Tibial artery (tissue), 4 donors: ENCODE measurements at places on chromosomes 5 and 9.

DNA sequence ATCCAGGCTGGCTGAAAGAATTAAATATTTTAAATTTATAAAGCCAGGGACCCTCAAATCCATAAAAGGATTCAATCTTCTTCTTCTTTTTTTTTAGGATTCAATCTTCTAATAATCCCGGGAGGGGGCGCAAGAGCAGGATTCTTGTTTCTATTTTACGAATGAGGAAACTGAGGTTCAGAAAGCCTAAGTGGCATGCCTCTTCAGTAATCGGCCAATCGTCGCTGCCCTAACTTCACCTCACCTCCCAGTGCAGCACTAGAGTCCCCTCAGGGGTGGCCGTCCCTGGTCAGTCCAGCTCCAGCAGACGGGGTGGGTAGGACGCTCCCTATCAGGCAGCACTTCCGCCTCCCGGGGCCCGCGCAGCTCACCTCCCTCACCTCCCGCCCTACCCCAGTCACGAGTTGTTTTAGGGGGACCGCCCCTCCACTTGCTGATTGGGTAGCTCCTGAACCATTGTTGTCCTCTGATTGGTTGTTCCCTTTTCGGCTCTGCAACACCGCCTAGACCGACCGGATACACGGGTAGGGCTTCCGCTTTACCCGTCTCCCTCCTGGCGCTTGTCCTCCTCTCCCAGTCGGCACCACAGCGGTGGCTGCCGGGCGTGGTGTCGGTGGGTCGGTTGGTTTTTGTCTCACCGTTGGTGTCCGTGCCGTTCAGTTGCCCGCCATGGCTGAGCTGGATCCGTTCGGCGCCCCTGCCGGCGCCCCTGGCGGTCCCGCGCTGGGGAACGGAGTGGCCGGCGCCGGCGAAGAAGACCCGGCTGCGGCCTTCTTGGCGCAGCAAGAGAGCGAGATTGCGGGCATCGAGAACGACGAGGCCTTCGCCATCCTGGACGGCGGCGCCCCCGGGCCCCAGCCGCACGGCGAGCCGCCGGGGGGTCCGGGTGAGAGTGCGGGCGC, at the start of gene CLTA:
Gene CLTA (plus strand): TSS at position 534 of the 902 bp plus-strand sequence. CDS start 136 bp downstream, at position 670.
- H3K4me1 ChIP-seq = peaks cover 42% of the 10 kb centered on the region
- H3K4me3 ChIP-seq = peak within 1 kb of the TSS; percentile 92
- DNase-seq = peak; percentile 98
- H3K27ac ChIP-seq = peak within 1 kb of the TSS; percentile 92

GRCh38 chr5:167528651-167529050, 762.8 kb upstream of the WWC1 start:
- no peak overlapping the region for H3K4me3 ChIP-seq
- no peaks in the 10 kb centered on the region for H3K36me3 ChIP-seq
- H3K27me3 ChIP-seq = no peaks in the 10 kb centered on the region

- H3K4me3 ChIP-seq = no peak overlapping the region
- no peaks in the 10 kb centered on the region for H3K27me3 ChIP-seq
- H3K4me1 ChIP-seq = no peaks in the 10 kb centered on the region
- no peak overlapping the region for H3K27ac ChIP-seq
- DNase-seq = no peak
These were observed 25.7 kb downstream of the FAM174A start for GRCh38 chr5:100560860-100561259.

- no peak overlapping the region for H3K27ac ChIP-seq
- DNase-seq = no peak
- no peaks in the 10 kb centered on the region for H3K36me3 ChIP-seq
- H3K27me3 ChIP-seq = no peaks in the 10 kb centered on the region
These were observed 91.1 kb upstream of the DAB2 start for GRCh38 chr5:39515881-39516280.

GRCh38 chr5:150624334-150625163, 15.9 kb upstream of the SYNPO start:
- H3K36me3 ChIP-seq = no peaks in the 10 kb centered on the region
- peak overlapping the region; percentile 97 for H3K4me3 ChIP-seq
- peak; percentile 83 for DNase-seq
- H3K27ac ChIP-seq = peak overlapping the region; percentile 99
- no peaks in the 10 kb centered on the region for H3K27me3 ChIP-seq

GRCh38 chr5:90886381-90886780, 327.8 kb downstream of the ADGRV1 start:
- no peaks in the 10 kb centered on the region for H3K4me1 ChIP-seq
- H3K27me3 ChIP-seq = no peaks in the 10 kb centered on the region
- DNase-seq = no peak
- no peaks in the 10 kb centered on the region for H3K36me3 ChIP-seq
- H3K27ac ChIP-seq = no peak overlapping the region
- H3K4me3 ChIP-seq = no peak overlapping the region

- no peaks in the 10 kb centered on the region for H3K4me1 ChIP-seq
- no peak overlapping the region for H3K27ac ChIP-seq
- H3K4me3 ChIP-seq = no peak overlapping the region
- H3K27me3 ChIP-seq = no peaks in the 10 kb centered on the region
These were observed 287.9 kb upstream of the ZNF608 start for GRCh38 chr5:125034331-125034730.

DNA sequence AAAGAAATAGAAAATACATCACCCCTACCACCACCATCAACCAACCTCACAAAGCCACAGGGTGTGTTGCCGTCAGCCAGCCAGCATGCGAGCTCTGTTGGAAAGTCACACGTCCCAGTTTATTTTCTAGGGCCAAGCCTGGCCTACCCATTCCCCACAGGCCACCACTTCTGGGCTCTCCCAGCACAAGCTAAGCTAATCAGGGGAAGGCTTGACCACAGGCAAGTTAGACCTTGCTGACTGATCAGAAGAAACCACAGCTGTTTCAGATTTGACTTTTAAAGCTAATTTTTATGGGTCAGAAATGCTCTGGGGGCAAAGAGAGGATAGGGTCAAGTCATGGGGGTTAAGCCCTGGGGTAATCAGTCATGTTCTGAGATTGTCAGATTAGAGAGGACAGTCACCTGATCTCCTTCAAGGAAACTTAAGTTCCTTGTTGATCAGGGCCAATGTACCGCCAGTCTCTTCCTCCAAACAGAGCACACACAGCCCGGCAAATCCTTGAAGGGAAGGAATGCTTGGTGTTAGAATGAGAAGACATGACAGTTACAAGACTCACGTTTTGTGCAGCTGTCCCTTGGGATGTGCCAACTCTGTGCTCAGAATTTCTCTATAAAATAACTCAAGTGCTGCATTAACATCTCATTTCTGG, 7.6 kb downstream of the SHB start:
- no peaks in the 10 kb centered on the region for H3K27me3 ChIP-seq
- no peaks in the 10 kb centered on the region for H3K36me3 ChIP-seq
- H3K27ac ChIP-seq = peak overlapping the region; percentile 98
- no peak for DNase-seq

DNA sequence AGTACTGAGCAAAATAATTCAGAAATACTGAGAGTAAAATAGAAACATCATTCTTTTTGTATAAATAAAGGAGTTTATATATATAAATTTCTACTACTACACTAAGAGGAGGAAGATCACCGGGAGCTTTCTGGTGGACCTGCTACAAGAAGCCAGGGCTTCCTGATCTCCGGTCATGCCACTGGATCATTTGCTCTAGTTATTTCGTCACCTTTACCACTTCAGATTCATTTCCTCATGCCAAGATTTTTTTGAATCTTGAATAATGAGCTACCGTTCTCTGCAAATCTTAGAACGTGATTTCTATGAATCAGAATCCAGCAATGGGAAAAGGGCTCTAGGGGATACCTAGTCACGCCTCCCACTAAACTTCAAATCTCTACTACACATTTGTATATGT, 51.9 kb upstream of the TBC1D9B start:
- no peak overlapping the region for H3K27ac ChIP-seq
- no peaks in the 10 kb centered on the region for H3K4me1 ChIP-seq
- no peak overlapping the region for H3K4me3 ChIP-seq
- peaks cover 8% of the 10 kb centered on the region for H3K36me3 ChIP-seq

DNA sequence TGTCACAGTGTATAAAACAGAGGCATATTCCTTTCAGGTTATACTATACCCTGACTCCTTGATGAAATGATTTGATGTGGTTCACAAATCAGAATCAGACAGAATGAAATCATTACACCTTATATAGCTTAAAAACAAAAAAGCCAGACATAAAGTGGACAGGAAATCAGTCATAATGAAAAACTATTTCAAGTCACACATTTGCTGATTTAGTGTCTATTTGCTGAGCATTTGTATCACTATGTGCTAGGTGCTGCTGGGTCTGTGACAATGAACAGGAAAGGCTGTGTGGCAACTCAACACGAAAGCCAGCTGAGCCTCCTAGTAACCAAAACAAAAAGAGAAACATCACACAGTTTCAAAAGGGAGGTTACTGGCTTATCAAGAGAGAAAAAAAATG, 194.0 kb downstream of the EFNA5 start:
- no peak overlapping the region for H3K4me3 ChIP-seq
- H3K27ac ChIP-seq = no peak overlapping the region
- no peak for DNase-seq
- H3K4me1 ChIP-seq = no peaks in the 10 kb centered on the region
- no peaks in the 10 kb centered on the region for H3K36me3 ChIP-seq
- no peaks in the 10 kb centered on the region for H3K27me3 ChIP-seq

GRCh38 chr5:13859270-13860065, 85.0 kb downstream of the DNAH5 start:
- H3K27me3 ChIP-seq = no peaks in the 10 kb centered on the region
- no peak overlapping the region for H3K27ac ChIP-seq
- H3K4me1 ChIP-seq = no peaks in the 10 kb centered on the region
- H3K36me3 ChIP-seq = no peaks in the 10 kb centered on the region

DNA sequence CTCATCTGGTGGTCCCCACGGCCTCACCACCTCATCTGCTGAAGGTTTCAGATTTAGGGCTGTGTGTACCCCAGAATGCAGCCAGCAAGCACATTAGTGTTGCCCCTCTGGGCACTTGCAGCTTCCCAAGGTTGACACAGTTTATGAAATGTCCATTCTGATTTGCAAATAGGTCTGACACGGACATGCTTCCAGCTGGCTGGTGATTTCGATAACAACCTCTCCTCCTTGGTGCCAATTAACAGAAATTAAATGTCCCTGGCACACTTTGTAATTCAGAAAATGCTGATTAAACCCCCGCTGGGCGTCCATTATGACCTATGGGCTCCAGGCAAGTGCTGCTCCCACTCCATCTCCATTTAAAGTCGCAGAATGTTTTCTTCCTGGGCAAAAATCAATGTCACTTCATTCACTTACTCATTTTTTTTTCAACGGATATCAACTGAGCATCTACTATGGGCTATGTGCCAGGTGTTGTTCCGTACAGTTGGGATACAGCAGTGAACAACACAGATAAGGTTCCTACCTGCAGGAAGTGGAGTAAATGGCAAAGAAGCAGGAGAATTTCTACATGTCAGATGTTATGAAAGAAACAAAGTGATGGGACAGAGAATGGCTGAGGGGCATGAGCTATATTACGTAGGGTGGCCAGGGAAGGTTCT, 32.0 kb downstream of the PLAC8L1 start:
- H3K27ac ChIP-seq = no peak overlapping the region
- H3K36me3 ChIP-seq = no peaks in the 10 kb centered on the region
- DNase-seq = no peak
- no peak overlapping the region for H3K4me3 ChIP-seq

GRCh38 chr9:12775679-12776512, 1.1 kb downstream of the LURAP1L start:
- H3K27ac ChIP-seq = peak overlapping the region; percentile 97
- H3K4me3 ChIP-seq = peak overlapping the region; percentile 88
- no peaks in the 10 kb centered on the region for H3K36me3 ChIP-seq
- H3K4me1 ChIP-seq = peaks cover 5% of the 10 kb centered on the region

GRCh38 chr5:59819806-59820205, 73.7 kb downstream of the PDE4D start:
- H3K27ac ChIP-seq = no peak overlapping the region
- H3K4me3 ChIP-seq = no peak overlapping the region
- no peaks in the 10 kb centered on the region for H3K4me1 ChIP-seq
- no peaks in the 10 kb centered on the region for H3K36me3 ChIP-seq
- no peaks in the 10 kb centered on the region for H3K27me3 ChIP-seq
- DNase-seq = no peak

- H3K36me3 ChIP-seq = no peaks in the 10 kb centered on the region
- H3K27ac ChIP-seq = no peak overlapping the region
- no peaks in the 10 kb centered on the region for H3K4me1 ChIP-seq
- DNase-seq = no peak
- H3K4me3 ChIP-seq = no peak overlapping the region
- H3K27me3 ChIP-seq = no peaks in the 10 kb centered on the region
These were observed 8.0 kb upstream of the REEP5 start for GRCh38 chr5:112930082-112930344.

DNA sequence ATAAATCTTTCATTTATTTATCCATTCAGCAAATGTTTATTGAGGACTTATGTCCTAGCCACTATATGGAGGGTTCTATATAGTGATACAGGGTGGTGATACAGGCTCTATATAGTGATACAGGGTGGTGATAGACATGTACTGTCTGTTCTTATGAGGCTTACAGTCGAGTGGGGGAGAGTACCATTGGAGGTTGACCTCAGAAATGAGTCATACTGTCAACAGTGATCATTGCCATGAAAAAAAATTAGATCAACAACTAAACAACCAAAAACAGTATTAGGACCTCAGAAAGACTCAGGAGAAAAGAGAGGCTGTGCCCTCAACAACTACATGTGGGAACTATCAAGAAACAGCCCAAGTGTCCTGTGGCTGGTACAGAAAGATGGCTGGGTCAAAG, 22.0 kb downstream of the PAPPA start:
- H3K36me3 ChIP-seq = no peaks in the 10 kb centered on the region
- DNase-seq = no peak
- H3K4me3 ChIP-seq = no peak overlapping the region
- H3K27me3 ChIP-seq = no peaks in the 10 kb centered on the region
- H3K27ac ChIP-seq = no peak overlapping the region

- no peak overlapping the region for H3K4me3 ChIP-seq
- no peak for DNase-seq
- no peaks in the 10 kb centered on the region for H3K27me3 ChIP-seq
- no peaks in the 10 kb centered on the region for H3K36me3 ChIP-seq
- H3K27ac ChIP-seq = no peak overlapping the region
These were observed 293.0 kb downstream of the SPOCK1 start for GRCh38 chr5:137206030-137206715.

DNA sequence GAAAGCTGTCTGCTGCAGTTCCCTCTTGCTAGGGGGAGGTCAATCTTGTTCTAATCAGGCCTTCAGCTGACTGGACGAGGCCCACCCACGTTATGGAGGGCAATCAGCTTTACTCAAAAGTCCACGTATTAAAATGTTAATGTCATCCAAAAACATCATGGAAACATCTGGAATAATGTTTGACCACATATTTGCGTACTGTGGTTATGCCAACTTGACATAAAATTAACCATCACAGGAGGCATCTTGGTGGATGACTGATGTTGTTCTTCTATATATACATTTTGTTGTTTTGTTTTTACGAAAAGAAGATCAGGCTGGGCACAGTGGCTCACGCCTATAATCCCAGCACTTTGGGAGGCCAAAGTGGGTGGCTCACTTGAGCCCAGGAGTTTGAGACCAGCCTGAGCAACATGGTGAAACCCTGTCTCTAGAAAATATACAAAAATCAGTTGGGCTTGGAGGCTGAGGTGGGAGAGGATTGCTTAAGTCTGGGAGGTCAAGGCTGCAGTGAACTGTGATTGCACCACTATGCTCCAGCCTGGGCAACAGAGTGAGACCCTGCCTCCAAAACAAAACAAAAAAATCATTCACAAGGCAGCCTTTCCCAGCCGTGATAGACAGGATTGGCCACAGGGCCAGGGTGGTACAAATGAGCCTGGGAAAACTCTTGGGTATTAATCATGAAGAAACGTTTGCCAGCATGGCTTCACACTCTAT, 33.8 kb upstream of the PRXL2C start:
- no peaks in the 10 kb centered on the region for H3K36me3 ChIP-seq
- no peak overlapping the region for H3K4me3 ChIP-seq
- DNase-seq = no peak
- H3K27me3 ChIP-seq = no peaks in the 10 kb centered on the region
- H3K4me1 ChIP-seq = no peaks in the 10 kb centered on the region
- no peak overlapping the region for H3K27ac ChIP-seq
